Tibial nerve (tissue), 4 donors: ENCODE measurements at places on chromosomes 1 and 21. TPM values are rescaled to one million over a fixed set of nuclear protein-coding genes. Genes with fewer than 3 reads are reported as not detected.

LORICRIN gene
- not detected for total RNA-seq

ST6GALNAC5 gene
- total RNA-seq, result 57.2 TPM

CNKSR1 gene
- total RNA-seq, result 2.6 TPM

CD5L gene
- not detected for total RNA-seq

CD52 gene
- not detected for total RNA-seq

PPIAL4G gene
- total RNA-seq, result not detected

ZNF593OS gene
- total RNA-seq, result not detected

PCP4 gene
- not detected for total RNA-seq

TTC22 gene
- total RNA-seq, result not detected

KRTAP7-1 gene
- total RNA-seq, result not detected

OR2AK2 gene
- not detected for total RNA-seq

KRTAP6-2 gene
- not detected for total RNA-seq

PRMT6 gene
- 13.8 TPM for total RNA-seq

ELF3 gene
- total RNA-seq, result not detected

SH3D21 gene
- total RNA-seq, result 2.3 TPM

ARHGEF16 gene
- 10.0 TPM for total RNA-seq
